ENCODE measurements at places on chromosomes 5 and 9. TPM values are rescaled to one million over a fixed set of nuclear protein-coding genes. Genes with fewer than 3 reads are reported as not detected.

DNA sequence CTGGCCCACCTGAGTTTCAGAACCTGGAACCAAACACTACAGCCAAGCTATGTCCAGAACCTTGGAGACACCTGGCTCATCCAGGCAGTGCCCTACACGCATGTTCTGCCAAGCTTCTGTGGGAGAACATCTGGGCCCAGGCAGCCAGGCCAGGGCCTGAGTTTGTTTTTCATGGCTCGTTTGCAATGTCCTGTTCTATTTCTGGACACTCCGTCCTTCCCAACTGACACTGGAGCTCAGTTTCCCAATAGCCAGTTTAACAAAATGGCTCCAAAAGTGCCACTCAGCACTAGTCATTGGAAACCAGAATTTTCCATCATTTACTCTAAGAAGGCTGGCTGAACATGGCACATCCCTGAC is 38.6 kb downstream of the SH3RF2 start:
- DNase-seq, result no peak
- no peaks in the 10 kb centered on the region for H3K4me1 ChIP-seq
- H3K36me3 ChIP-seq, result no peaks in the 10 kb centered on the region
- no peak overlapping the region for H3K27ac ChIP-seq

The LEAP2 gene
- 3.5 TPM for total RNA-seq

GRCh38 chr9:76576344-76576743 is 117.4 kb downstream of the GCNT1 start:
- H3K36me3 ChIP-seq, result no peaks in the 10 kb centered on the region
- DNase-seq, result peak; percentile 96
- peak overlapping the region; percentile 38 for H3K4me3 ChIP-seq
- H3K4me1 ChIP-seq, result peaks cover 37% of the 10 kb centered on the region

DNA sequence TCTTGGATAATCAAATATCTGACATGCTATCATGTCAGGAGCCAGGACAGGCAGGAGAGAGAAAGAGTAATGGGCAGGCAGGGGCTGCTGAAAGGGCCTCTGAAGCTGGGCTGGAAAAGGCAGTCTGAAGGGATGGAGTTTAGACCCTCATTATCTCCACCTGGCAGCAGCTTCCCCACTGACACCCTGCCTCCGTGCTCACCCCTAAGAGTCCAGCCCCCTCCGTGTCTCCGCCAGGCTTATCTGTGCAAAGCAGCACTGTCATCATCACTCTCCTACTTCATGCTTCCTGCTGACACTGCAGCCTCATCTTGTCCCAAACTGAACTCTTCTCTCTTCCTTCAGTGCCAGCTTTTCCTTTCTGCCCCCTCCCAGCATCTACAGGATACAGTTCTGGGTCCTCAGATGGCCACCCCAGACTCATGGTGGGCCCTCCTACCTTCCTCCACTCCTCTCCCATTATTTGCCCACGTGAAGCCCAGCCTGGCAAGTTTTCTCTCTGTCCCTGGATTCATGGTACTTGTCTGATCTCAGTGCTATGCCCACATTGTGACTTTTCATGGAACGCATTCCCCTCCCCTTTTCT is 70.9 kb upstream of the KLF9 start:
- H3K27ac ChIP-seq, result no peak overlapping the region
- peaks cover 4% of the 10 kb centered on the region for H3K4me1 ChIP-seq
- no peaks in the 10 kb centered on the region for H3K36me3 ChIP-seq
- no peak overlapping the region for H3K4me3 ChIP-seq

The SPATA9 gene
- not detected for total RNA-seq

DNA sequence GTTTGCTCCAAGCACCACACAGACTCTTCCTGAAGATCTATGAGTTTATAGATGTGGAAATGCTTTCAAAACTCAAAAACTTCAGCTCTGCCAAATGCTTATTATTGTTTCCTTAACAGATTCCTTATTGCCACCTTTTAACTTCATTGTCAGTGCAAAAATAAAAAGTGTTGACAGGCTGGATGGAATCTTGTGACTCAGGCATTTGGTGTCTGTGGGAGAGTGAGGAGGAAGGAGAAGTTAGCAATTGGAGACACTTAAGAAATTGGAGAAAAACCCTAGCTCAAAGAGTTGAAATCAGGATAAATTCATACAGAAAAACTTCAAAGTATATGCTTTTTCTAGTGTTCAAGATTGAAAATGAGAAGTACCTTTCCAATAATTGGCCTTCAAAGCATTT is 140.6 kb upstream of the PUM3 start:
- DNase-seq, result no peak
- H3K27me3 ChIP-seq, result peaks cover 8% of the 10 kb centered on the region
- no peak overlapping the region for H3K4me3 ChIP-seq
- H3K27ac ChIP-seq, result no peak overlapping the region

DNA sequence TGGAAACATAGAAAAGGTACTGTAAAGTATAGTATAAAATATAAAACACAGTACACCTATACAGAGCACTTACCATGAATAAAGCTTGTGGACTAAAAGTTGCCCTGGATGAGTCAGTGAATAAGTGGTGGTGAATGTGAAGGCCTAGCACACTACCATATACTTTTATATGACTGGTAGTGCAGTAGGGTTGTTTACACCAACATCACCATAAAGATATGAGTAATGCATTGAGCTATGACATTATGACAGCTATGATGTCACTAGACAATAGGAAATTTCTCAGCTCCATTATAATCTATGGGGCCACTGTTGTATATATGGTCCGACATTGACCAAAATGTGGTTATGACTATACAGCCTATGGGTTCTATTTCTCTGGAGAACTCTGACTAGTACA is 291.8 kb upstream of the ACTBL2 start:
- no peak for DNase-seq
- no peaks in the 10 kb centered on the region for H3K36me3 ChIP-seq
- no peaks in the 10 kb centered on the region for H3K4me1 ChIP-seq
- no peak overlapping the region for H3K27ac ChIP-seq
- no peak overlapping the region for H3K4me3 ChIP-seq
- peaks cover 3% of the 10 kb centered on the region for H3K27me3 ChIP-seq

GRCh38 chr9:91857291-91858212 is 92.5 kb downstream of the ROR2 start:
- H3K4me3 ChIP-seq, result no peak overlapping the region
- no peak for DNase-seq
- no peaks in the 10 kb centered on the region for H3K36me3 ChIP-seq
- H3K27ac ChIP-seq, result no peak overlapping the region

The FOXD4L4 gene
- not detected for total RNA-seq

The CSF1R gene
- not detected for total RNA-seq

- H3K36me3 ChIP-seq, result no peaks in the 10 kb centered on the region
- DNase-seq, result no peak
- H3K27me3 ChIP-seq, result peaks cover 20% of the 10 kb centered on the region
- H3K4me3 ChIP-seq, result no peak overlapping the region
Observed at GRCh38 chr9:34568774-34569173, 20.8 kb downstream of the CNTFR start.

DNA sequence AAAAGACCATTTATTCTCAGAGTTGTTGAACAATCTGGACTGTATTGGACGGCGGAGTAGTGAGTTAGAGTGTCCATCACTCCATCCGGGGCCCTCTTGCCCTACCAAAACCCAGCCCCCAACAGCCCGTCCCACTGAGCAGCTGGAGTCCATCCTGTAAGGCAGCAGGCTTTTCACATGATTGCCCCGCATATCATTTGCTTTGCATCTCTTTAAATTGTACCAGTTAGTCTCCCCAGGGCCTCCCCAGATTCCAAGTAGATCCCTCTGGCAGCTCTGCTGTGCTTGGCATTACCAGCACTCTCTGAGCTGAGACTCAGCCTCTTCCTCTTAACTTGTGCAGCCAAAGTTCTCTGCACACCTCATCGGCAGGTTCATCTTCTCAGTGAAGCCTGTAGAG is 48.6 kb upstream of the ADCY2 start:
- DNase-seq, result no peak
- no peak overlapping the region for H3K4me3 ChIP-seq
- no peaks in the 10 kb centered on the region for H3K36me3 ChIP-seq

The RELL2 gene
- 35.6 TPM for total RNA-seq

The LCN15 gene
- total RNA-seq, result not detected

DNA sequence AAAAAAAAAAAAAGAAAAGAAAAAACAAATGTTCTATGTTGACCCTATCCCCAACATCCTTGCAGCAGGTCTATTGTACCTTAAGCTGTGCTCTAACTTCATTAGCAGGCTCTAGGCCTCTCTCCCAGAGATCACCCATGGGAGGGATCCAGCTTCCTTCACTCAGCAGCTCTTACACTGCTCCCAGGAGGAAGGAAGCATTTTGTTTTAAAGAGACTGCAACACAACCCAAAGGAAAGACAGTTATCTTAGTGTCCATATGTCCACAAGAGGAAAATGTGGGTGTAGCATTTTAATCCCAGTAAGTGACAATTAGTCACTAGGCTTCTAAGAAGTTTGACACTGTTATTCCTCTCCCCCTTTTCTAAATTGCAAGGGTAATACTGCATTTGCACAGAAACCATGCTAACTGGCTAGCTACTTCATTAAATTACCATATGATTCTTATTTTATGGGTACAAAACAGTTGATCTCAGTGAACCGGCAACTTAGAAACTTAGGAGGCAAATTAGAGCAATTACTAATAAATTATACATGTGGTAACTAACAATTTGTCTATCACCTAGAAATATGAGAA is 58.8 kb downstream of the MARCHF3 start:
- no peaks in the 10 kb centered on the region for H3K27me3 ChIP-seq
- H3K36me3 ChIP-seq, result peaks cover 6% of the 10 kb centered on the region
- H3K27ac ChIP-seq, result peak overlapping the region; percentile 96
- no peak for DNase-seq

DNA sequence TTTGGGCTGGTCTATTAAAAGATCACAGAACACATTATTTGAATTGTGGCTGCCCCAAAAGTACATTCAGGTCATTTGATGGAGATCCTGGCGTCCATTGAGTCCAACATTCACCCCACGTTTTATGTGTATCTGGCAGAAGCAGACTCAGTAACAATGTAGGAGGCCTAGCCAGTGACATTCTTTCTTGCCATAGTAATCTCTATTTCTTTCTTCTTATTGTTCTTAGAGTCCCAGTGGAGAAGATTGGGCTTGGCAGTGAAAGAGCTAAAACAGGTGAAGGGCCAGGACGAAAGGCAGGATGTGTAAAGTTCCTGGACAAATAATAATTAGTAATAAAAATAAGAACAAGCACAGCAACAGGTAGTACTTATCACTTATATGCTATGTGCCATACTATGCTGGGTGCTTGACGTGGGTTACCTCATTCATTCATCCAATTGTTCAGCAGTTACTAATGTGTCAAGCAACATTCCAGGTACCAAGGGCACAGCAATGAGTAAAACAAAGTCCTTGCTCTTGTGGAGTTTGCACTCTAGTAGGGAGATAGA is 12.6 kb upstream of the ANKH start:
- H3K36me3 ChIP-seq, result no peaks in the 10 kb centered on the region
- no peak overlapping the region for H3K27ac ChIP-seq
- DNase-seq, result no peak
- no peaks in the 10 kb centered on the region for H3K4me1 ChIP-seq
- peaks cover 5% of the 10 kb centered on the region for H3K27me3 ChIP-seq
- H3K4me3 ChIP-seq, result no peak overlapping the region

GRCh38 chr5:4627131-4627530 is 513.0 kb upstream of the ADAMTS16 start:
- no peak overlapping the region for H3K27ac ChIP-seq
- DNase-seq, result no peak
- H3K27me3 ChIP-seq, result no peaks in the 10 kb centered on the region
- no peaks in the 10 kb centered on the region for H3K4me1 ChIP-seq
- H3K4me3 ChIP-seq, result no peak overlapping the region
